ENCODE measurements at places on chromosomes 13 and 19.

DNA sequence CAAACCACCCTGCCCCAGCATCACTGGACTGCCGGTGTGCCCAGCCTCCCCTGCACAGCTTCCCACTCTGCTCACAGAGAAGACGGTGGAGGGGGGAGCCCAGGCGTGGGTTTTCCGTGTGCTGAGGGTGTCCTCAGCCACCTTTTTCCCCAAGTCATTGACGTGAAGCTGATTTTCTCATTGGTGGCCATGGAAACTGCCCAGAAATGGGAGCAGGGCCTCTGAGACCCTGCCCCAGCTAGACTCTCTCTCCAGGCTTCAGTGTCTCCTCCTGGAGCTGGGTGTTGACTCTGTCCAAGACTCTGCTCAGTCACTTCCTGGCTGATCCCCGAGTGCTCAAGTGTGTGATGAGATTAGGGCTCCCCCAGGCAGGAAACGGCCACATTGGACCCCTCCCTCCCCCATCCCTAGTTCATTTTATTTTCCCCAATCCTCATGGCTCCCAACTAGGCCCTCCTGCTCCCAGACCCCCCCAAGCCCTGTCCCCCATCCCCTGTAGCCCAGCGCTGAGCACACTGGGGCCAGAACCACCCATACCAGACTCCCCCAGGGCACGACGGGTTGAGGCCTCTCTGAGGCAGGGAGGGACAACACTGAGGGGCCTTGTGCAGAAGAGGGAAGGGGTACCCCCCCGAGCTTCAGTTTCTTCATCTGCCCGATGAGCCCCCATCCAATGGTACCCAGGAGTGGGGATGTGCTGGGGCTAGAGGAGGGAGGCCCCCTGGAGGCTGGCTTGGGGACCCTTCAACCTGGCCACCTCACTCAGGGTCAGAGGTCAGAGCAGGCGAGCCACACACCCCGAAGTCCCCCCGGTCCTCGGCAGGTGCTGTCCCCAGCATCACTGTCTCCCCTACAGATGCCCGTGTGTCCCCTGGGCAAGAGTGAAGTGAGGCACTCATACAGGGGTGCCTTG, 1.2 kb upstream of the F2RL3 start:
- DNase-seq = no peak

- DNase-seq = peak; percentile 1
Observed at GRCh38 chr13:92833071-92833470, 393.5 kb upstream of the GPC6 start.

GRCh38 chr19:2529473-2529918, 53.6 kb downstream of the GADD45B start:
- peak; percentile 81 for DNase-seq

GRCh38 chr19:19382118-19382517, 23.4 kb upstream of the GATAD2A start:
- DNase-seq = no peak

DNA sequence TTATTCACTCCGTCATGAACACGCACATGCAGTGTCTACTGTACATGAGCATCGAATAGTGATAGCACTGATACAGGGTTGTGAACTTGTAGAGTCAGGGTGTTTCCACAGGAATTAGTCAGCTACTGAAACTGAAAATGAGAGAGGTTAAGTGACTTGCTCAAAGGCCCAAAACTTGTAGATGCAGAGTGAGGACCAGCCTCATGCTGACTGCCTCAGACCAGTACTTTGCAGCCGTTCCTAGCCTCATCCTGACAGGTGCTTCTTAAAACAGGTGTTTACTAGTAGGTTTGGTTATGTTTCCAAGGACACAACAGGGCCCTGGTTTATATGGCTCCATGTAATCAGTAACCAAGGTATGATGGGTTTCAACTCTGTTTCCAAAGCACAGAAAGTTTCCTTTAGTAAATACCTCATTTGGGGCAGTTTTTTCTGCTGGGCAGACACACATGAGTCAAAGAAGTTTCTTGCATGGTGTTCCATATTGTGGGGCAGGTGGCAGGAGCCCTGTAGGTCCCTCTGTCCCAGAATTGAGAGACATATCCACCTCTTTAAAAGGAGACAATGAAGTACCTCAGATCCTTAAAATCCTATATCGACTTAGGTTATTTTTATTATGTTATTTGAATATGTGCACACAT, 16.0 kb downstream of the FGF9 start:
- DNase-seq = no peak

DNA sequence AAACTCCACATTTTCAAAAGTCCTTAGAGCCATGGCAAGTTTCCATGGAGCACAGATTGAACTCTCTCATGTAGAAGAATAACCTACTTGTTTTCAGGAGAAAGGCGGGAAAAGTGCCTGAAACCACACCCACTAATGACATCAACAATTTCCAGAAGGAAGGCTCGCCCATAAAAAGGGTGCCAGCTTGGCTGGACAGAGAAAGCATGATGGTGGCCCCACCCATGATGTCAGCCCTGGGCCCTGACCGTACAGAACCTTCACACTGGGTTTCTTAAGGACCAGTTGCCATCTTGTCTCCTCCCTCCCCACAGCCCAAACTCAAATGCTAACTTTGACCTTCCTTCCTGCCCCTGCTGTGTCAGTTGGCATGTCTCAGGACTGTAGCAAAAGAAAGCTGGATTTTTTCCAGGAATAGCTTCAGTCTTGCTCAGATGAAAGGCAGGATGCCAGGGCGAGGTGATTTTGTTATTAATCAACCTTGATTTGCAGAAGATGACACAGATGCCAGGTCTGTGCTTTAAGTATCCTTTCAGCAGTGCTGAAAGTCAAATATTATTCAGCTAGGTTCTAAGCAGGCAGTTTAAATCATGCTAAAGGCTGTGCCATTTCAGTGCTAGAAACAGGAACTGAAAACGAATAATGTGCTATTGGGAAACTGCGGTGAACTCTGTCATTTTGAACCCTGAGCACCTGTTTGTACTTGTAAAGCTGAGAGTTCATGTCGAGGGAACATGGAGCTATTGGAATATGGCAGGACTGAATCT, 89.5 kb upstream of the RFC3 start:
- DNase-seq = no peak

GRCh38 chr19:2461751-2462634, 5.2 kb upstream of the LMNB2 start:
- no peak for DNase-seq

DNA sequence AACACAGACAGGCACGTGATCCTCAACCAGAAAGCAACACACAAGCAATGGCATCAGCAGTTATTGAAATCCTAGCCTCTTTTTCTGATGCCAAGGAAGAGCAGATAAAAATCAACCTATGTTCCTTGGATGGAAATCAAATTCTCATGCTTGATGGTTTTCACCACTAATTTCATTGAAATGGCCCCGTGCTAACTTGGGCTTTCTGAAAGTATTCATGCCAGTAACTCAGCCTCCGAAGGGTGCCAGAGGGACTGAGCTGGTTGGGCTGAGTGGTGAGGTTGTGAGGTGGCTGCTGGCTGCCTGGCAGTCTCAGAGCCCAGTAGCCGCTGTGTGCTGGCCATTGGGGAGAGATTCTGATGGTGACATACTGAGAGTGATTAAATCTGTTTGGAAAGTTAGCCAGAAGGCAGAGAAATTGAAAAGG, 309.3 kb downstream of the DCT start:
- peak; percentile 11 for DNase-seq

GRCh38 chr19:38401148-38401547, 1.7 kb upstream of the FAM98C start:
- peak; percentile 37 for DNase-seq

- no peak for DNase-seq
Observed at GRCh38 chr13:81395368-81395767, 1054.4 kb upstream of the SPRY2 start.

DNA sequence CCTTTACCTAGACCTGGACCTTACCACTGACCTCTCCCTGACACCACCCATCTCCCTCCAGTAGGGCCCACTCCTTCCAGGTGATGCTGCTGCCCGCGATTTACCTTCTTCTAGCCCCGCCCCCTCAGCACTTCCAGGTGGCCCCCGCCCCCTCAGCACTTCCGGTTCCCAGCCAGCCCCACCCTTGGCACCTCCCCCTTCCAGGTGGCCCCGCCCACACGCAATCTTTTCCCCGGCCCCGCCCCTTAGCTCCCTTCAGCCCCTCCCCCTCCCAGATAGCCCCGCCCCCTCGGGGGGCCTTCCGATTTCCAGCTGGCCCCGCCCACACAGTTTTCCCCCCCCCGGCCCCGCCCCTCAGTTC, 586 bp downstream of the LIG1 start:
- peak; percentile 55 for DNase-seq

- no peak for DNase-seq
Observed at GRCh38 chr13:22489771-22490170, 691.0 kb upstream of the SGCG start.

DNA sequence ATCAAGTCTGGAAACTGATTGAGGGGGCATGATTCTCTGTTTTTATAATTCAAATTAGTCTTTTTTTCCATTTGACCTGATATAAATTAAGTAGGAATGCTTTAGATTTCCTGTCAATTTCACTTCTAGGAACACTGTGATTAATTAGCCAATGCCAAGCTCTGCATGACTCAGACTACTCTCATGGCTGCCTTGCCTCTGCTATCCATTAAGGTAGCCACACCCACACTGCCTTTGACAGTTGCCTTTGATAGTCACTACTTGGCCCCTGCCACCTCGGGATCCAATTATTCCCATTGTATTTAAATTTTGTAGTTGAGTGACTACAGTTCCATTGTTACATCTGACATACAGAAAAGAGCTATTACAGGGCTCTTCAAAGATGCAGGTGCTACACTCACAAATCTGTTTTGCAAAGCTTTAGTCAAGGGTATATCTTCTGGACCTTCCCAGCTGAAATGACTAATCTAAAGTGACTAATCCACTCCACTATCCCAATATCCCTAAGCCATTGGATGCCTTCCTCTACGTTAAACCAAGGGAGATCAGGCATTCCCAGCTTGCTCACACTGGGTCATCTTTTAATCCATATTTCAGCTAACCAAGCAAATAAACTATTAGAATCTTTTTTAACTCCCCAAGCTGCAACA, 1193.1 kb upstream of the MIR17HG start:
- no peak for DNase-seq

- DNase-seq = no peak
Observed at GRCh38 chr19:38267761-38268483, 3.5 kb downstream of the SPINT2 start.

- DNase-seq = no peak
Observed at GRCh38 chr19:46951171-46951986, 68.3 kb upstream of the NPAS1 start.

DNA sequence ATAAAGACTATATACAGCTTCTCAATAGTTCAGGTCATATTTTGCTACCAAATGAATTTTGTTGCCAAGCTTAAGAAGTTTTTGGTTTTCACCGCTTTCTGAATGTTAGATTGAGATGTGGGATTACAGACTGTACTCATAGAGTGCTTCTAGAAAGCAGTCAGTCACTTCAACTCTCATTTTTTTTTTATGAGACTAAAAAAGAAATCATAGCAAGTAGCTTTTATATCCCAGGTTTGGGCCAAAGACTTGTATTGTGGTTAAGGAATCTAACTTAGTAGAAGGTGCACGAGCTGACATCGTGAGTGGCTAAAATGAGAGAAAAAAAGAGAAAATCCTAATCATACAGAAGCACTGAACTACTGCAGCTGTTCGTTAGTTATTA, 2.2 kb upstream of the USPL1 start:
- DNase-seq = no peak

DNA sequence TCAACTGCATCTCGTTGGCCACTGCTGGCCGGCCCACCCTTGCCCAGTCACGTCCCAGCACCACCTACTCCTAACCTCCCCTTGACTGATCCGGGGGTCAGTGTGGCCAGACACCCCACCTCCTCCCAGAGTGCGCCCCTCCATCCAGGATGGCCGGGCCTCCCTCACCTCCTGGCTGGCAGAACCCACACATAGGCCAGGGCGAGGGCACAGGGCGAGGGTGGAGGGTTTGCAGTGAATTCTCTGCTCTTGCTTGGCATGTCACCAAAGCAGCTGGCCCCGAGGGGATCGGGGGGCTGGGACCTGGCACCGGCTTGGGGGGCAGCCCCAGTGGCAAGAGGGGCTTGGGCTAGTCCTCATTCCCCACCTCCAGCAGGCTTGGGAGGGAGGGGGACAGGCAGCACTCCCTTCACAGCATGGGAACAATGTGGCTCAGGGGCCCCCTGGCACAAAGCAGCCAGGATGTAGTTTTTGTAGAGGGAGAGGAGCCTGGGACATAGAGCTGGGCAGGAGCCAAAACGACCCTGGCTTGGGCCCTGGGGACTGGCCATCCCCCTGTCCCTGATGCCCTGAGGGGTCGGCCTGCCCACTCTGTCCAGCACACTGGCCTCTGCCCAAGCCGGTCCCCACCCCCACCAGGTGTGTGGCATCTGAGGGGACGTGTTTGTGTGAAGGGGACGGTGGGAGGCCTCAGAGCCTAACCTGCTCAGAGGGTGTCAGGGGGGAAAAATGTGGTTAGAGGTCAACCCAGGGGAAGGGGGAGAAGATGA, 28.5 kb upstream of the ASF1B start:
- DNase-seq = no peak

GRCh38 chr13:23771956-23772355, 117.2 kb downstream of the MIPEP start:
- peak; percentile 38 for DNase-seq

GRCh38 chr13:77930430-77930829, 11.8 kb upstream of the EDNRB start:
- DNase-seq = no peak

DNA sequence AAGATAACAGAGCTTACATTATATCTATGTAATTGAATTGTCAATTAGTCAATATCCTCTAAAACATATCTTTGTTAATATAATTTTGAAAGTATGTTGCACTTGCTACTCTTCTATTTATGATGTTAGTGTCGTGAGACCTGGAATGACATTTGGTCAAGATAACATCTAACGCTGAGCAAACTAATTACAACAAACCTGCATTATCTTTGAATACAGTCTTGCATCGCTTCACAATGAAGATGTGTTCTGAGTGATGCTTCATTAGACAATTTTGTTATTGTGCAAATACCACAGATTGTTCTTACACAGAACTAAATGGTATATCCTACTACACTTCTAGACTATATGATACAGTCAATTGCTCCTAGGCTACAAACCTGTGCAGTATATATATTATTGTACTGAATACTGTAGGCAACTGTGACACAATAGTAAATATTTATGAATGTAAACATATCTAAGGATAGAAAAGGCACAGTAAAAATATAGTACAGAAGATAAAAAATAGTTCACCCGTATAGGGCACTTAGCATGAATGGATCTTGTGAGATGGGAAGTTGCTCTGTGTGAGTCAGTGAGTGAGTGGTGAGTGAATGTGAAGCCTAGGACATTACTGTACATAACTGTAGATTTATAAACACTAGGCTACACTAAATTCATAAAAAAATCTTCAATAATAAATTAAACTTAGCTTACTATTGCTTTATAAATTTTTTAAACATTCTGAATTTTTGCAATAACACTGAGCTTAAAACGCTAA, 1773.8 kb downstream of the PCDH9 start:
- peak; percentile 31 for DNase-seq

DNA sequence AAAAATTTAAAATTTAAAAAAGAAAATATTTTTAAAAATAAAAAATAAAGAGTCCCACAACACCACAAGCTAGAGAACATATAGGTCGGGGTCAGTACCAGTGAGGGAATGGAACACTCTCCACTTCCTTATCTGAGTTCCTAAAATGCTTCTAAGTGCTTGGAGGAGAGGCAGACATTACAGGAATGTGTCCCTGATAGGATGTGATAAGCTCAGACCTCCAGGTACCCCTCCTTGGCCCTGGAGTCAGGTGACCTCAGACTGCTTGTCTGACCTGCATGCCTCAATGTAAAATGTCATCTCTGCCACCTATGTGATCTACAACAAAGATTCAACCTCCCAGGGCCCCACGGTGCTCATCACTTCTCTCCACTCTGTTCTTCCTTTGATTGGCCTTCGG, 2.8 kb downstream of the ZNF814 start:
- DNase-seq = no peak

GRCh38 chr13:37617173-37617572, 18.6 kb upstream of the POSTN start:
- peak; percentile 93 for DNase-seq
